ENCODE measurements at places on chromosomes 7 and 10.
A peak's percentile ranks its signal among the peaks of the same experiment; 100 is the strongest.

GRCh38 chr7:157561523-157561785 lies 224.7 kb downstream of the DNAJB6 start:
- no peak for DNase-seq

- no peak for DNase-seq
Measured at GRCh38 chr10:110311357-110311949, 6.7 kb upstream of the SMNDC1 start.

- DNase-seq, result no peak
Measured at GRCh38 chr10:13439313-13440184, 89.3 kb downstream of the BEND7 start.

- no peak for DNase-seq
Measured at GRCh38 chr7:30733691-30734090, 18.2 kb upstream of the INMT start.

- DNase-seq, result no peak
Measured at GRCh38 chr10:48836605-48837004, 103.0 kb downstream of the LRRC18 start.

- DNase-seq, result no peak
Measured at GRCh38 chr7:134470864-134471263, 12.0 kb upstream of the AKR1B1 start.

- DNase-seq, result no peak
Measured at GRCh38 chr10:2813286-2813685, 254.1 kb upstream of the PFKP start.

DNA sequence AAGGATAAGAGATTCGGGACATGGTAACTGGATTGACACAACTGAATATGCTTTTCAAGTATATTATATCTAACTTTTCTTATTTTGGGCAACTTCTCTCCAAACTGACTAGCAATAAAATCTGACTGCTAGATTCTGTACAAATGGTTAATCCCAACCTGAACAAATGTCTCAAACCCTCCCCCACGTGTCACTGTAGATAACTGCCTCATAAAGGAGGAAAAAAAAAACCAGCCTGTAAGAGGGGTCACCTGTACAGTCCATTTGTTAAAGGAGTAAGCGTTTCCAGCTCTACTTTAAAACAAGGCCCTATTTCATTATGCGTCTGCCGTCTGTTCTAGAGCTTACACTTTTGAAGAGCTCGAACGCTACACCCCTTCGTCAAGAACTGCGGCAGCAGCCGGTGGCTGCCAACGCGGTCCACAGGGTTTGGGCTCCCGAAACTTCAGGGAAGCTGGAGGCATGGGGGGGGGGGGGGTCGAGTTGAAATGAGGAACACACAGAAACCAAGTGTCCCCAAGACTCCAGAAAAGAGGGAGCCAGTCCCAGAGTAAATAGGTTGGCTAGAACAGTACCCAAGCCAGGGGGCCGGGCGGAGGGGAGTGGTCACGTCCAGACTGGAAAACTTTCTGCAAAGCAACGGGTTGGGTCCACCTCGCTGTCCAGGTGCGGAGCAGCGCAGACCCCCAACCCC lies 492 bp downstream of the COG5 start:
- no peak for DNase-seq

- DNase-seq, result no peak
Measured at GRCh38 chr7:150400788-150401423, 21.8 kb downstream of the ZNF775 start.

DNA sequence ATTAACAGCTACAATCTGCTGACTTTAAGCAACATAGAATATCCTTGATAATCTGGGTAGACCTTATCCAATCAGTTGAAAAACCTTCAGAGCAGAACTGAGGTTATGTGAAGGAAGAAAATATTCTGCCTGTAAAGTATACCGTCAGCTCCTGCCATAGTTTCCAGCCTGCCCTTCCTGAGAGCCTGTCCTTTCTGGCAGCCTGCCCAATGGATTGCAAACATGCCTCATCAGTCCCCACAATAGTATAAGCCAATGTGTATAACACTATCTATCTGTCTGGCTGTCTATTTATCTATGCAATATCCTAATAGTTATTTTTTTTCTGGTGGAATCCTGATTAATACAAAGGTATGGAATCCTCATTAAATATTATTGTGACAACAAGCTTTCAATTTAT lies 489.2 kb upstream of the KCND2 start:
- DNase-seq, result no peak

DNA sequence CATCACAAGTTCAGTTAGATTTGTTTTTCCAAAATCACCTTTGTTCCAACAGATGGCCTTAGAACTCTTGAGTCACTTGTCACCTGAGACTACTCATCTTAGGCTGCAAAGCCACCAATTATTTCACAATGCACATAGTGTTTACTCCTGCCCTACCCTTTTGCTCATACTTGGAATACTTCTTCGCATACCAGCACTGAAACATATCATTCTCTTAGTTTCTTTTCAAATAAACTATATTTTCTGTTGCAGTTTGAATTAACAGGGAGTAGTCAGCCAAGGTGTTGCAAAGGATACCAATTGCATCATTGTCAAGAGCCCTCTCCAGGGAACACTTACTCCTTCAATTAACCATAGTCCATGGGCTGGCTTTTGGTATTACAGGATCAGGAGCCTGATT lies 71.0 kb downstream of the CASD1 start:
- no peak for DNase-seq

- DNase-seq, result peak; percentile 24
Measured at GRCh38 chr7:122092964-122093797, 50.9 kb downstream of the AASS start.

DNA sequence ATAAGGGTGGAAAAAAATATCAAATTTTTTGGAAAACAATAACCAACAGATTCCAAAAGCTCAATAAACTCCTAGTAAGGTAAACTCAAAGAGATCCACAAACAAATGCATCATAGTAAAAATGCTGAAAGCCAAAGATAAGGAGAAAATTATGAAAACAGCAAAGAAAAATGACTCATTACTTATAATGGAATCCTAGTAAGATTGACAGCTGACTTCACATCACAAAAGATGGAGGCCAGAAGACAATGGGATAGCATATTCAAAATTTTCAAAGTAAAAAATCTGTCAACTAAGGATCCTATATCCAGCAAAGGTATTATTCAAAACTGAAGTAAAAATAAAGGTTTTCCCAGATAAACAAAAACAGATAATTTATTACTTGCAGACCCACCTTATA lies 183.4 kb upstream of the VIPR2 start:
- DNase-seq, result no peak

DNA sequence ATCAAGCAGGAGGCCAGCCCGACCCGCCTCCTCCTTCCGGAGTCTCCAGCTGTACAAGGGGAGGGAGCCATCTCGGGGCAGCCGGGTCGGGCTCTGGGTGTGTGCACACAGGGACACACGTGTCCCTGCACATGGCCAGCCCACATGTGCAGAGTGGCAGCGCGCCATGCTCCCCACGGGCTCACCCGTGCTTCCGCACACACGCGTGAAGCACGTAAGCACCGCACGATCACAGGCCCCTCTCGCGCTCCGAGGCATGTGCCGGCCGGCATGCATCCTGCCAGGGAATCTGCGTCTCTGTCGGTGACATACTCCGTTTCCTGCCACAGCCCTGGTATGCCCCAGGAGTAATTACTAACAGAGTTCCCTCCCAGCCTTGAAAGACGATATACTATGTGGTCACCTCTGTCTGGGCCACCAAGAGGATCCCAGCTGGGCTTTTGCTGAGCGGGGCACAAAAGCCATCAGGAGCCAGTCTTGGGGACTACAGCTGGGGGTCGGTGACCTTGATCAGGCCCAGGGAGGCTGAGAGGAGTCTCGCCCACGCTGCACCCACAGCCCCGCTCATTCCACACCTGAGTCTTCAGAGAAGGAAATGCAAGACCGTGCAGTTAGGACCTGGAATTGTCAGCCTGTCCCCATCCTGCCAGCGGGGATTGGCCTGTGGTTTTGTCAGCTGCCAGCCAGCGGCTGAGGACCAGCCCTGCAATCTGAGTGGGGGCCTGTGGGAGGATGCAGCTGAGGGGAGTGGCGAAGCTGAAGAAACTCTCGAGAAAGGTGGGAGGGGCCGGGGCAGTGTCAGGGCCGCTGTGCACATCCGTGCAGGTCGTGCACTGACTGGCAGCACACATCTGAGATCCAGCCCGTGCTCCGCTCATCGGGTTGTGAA lies 11.0 kb upstream of the LFNG start:
- no peak for DNase-seq

DNA sequence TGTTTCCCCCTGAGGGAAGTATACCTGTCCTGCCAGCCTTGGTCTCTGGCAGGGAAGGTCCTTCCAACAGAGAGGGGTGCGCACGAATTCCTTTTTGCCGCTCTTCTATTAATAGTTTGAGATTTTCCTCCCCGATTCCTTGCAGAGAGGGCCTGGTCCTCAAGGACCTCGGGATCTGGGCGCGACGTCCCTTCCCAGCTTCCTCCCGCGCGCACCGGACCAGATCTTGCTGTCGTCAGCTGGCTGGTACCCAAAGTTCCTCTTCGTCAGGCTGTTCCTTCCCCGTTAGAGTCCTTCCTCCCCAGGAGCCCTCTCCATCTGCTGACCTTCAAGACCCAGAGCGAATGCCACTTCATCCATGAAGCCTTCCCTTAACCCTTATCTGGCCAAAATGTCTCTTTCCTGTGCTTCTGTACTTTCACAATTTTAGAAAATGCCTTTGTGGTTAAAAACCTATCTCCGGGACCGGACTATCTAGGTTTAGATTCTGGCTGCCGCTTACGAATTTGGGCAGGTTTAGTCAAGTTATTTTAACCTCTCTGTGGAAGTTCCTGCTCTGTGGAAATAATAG lies 851 bp upstream of the GOT1 start:
- no peak for DNase-seq

DNA sequence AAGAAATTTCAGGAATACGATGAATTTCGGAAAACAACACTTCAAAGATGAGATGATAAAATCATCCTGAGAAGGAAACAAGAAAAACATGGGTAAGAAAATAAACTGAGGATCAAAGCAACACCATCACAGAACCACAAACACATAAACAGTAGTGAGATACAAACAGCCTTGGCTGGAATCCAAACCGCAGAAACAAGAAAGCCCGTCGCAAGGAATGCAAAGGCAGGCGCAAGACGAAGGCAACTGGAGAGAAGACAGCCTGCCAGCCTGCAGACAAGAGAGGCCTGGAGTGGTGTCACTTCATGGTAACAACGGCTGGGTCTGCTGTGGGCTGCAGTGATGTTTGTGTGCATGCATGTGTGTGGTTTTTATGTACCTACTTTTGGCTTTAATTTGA lies 61.8 kb upstream of the DRGX start:
- no peak for DNase-seq
